Activated CD4-positive, alpha-beta T cell treated with anti-CD3 and anti-CD28 coated beads, Interleukin-2, amount 50 U/mL, for 1 hour (primary cell): ENCODE measurements at places on chromosomes 7 and 10.

- DNase-seq: no peak
Observed at GRCh38 chr7:22361795-22362194, 4.8 kb upstream of the RAPGEF5 start.

- no peak for DNase-seq
Observed at GRCh38 chr10:73800560-73801252, 10.7 kb downstream of the NDST2 start.

DNA sequence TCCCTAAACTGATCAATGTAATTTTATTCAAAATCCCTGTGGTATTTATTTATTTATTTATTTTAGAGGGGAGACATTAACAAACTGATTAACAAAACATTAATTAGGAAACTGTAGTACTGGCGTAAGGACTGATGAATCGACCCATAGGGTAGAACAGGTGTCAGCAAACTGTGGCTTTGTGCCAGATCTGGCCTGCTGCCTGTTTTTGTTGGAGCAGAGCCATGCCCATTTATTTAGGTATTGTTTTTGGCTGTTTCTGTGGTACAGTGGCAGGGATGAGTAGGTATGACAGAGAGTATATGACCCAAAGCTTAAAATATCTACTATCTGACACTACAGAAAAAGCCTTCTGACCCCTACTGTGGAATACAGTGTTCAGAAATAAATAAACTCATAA lies 332.5 kb upstream of the ETV1 start:
- DNase-seq: no peak

GRCh38 chr7:127962589-127963361 lies 68.5 kb downstream of the LRRC4 start:
- no peak for DNase-seq

DNA sequence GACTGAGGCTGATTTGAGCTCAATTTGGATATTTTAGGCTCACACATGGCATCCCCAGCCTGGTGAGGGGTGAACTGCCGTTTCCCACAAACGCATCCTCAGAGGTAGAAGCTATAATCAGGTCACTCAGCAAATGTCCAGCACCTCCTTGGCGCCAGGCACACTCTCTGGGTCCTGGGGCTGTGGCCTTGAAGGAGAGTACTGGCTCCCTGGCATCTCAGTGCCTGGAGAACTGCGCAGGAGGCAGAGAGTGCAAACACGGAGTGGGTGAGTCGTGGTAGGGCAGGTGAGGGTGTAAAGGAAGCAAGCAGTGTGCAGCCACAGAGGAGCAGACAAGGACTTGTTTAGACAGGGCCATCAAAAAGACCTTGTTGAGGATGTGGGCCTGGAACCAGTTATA lies 224.0 kb upstream of the ZNF32 start:
- DNase-seq: no peak

- DNase-seq: no peak
Observed at GRCh38 chr10:48595539-48595932, 9.3 kb downstream of the ARHGAP22 start.

DNA sequence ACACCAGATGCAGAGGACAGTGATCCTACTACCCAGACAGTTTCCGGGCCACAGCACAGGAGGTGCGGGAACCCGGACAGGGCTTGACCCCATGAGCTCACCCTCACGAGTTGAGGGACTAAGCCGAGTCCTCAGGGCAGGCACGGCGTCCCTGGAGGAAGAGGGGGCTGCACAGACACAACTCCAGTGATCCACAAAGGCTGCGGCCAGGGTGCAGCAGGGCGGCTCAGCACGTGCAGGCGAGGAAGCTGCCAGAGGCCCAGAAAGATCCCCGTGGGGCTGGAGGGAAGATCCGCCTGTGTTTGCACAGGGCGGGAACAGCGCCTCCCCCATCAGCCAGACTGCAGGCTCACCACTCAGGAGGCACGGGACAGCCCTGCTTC lies 45.9 kb upstream of the TMEM72 start:
- DNase-seq: no peak

GRCh38 chr7:55224111-55224510 lies 141.0 kb upstream of the LANCL2 start:
- DNase-seq: no peak

DNA sequence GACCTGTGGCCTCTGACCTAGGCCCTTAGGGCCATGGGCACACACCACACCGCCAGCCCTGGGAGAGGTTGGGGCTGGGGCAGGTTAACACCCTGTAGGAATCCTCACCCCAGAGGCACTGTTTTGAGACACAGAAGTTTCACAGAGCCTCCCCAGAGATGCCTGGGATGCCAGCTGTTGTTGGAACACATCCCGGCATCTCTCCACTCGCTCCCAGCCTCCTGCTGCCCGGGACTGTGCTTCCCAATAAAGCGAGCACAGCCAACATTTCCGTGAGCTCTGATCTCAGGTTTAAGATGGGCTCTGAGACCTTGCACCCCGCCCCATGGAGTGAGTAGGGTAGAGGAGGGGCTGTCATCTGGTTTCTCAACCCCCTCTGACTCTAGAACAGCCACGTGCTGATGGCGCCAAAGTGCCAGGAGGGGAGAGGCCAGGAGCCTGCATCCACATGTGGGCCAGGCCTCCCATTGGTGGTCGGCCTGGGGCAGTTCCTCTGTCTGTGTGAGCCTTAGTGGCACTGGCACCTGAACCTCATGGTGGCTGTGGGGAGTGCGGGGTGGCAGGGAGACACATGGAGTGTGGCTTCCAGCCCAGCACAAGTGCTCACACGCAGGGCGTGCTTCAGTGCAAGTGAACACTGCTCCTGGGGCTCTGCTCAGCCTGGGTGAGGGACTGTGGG lies 54.7 kb downstream of the RASGEF1A start:
- no peak for DNase-seq

- DNase-seq: no peak
Observed at GRCh38 chr7:106890952-106891351, 25.9 kb downstream of the PIK3CG start.

GRCh38 chr7:12814828-12815227 lies 127.4 kb downstream of the ARL4A start:
- no peak for DNase-seq

DNA sequence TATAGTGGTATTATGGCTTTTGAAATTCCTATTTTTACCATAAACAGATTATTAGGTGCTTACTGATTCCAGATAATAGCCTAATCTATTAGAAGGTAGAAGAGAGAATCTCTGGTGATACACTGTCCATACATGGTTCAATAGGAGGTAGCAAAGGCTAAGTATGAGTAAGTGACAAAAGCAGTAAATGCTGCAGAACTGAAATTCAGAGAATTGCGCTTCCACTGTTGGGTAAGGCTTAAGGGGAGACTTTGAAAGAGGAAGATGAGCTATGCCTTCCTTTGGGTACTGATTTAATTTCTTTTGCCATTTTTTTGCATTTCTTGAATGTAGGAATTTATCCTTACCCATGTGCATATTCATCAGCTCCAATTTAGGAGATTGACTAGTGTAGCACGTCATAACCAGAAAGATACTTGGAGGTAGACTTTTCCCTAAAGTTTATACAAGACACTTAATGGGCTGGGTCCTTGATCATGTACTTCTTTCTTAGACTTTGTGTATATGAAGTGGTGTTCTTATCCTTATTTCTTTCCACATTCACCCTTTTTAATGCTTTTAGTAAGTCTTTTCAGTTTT lies 15.3 kb downstream of the MKLN1 start:
- DNase-seq: no peak
